ENCODE measurements at places on chromosomes 12 and 14.

DNA sequence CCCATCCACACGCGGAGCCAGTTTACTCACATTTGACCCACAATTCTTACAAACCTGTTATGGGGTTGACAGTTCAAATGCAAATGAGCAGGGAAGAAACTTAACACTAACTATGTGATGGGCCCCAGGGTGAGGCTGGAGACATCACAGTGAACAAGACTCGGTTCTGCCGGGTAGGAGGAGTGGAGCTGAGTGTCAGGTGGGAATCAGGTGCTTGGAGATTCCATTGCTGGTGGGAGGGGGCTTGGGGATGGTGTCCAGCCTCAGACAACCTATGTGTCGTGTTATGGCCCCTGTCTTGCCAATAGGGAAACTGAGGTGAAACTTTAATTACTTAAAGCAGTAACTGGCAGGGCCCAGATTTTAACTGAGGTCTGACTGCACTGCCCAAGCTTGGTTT lies 41.9 kb downstream of the BEGAIN start:
- DNase-seq = no peak

DNA sequence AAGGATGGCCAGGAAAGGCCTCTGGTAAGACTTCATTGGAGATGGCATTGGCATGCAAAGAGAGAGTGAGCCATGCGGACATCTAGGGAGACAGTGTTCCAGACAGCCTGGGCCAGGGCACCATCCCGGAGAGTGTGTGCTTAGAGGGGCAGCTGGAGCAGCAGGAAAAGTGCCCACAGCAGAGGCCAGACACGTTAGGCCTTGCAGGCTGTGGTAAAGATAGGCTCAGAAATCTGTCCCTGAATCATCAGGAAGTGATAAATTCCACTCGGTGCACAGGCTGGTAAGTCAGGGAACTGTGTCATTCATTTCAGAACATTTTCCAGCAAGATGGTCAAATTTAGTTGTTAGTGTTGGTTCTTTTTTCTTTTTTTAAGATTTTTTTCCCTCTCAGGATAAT lies 8.8 kb downstream of the GALNT16 start:
- no peak for DNase-seq

DNA sequence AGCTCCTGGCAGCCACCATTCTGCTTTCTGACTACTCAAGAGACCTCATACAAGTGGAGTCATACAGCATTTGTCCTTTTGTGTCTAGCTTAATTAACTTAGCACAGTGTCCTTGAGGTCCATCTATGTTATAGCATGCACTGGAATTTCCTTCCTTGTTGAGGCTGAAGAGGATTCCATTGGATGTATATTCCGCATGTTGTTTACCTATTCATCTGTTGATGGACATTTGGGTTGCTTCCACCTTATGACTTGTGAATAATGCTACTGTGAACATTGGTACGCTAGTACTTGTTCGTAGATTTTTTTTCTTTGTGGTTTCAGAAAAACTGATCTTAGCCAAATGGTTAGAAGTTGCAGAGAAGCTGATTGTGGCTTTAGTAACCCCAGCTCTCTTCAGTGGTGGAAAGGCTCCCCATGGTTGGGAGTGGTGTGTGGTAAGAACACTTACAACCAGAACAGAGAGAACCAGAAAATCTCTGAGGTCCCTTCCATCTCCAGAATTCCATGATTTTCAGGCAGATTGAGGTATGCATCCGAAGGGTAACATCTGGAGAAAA lies 118.4 kb downstream of the SAMD4A start:
- DNase-seq = no peak

DNA sequence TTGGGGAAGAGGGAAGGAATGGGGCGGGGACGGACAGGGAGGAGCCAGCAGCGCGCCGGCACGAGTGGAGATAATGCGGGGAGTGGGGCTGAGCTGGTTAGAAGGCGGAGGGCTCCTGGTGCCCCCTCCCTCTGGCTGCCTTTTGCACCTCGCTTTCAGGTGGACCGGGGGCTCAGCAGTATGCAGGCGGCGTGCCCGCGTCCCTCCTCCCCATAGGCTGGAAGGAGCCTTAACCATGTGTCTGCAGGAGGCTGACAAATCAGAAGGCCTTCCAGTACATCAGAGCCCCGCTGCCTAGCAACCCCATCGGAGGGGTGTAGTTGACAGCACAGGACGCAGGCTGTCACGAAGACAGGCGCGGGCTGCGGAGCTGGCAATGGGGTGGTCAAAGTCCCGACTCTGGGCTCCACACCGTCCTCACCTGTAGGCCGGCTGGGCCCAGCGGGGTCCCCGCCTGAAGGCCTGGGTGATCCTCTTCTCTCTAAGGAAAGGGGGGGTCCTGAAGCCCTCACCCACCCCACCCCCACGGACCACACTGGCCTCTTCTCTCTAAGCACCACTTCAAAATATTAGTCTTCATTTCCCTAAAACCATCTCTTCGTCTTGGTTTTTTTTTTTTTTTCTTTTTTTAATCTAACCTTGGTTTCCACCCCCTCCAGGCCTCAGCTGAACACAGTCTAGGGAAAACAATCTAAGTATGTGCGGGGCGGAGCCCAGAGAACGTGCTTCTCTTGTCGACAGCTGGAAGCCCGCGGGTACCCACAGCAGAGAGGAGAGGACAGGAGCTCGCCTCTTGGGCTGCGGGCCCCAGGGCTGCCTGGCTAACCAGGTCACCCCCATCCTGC lies 44.5 kb downstream of the KDM2B start:
- no peak for DNase-seq

- no peak for DNase-seq
Observed at GRCh38 chr12:113870890-113871289, 95.2 kb downstream of the RBM19 start.

DNA sequence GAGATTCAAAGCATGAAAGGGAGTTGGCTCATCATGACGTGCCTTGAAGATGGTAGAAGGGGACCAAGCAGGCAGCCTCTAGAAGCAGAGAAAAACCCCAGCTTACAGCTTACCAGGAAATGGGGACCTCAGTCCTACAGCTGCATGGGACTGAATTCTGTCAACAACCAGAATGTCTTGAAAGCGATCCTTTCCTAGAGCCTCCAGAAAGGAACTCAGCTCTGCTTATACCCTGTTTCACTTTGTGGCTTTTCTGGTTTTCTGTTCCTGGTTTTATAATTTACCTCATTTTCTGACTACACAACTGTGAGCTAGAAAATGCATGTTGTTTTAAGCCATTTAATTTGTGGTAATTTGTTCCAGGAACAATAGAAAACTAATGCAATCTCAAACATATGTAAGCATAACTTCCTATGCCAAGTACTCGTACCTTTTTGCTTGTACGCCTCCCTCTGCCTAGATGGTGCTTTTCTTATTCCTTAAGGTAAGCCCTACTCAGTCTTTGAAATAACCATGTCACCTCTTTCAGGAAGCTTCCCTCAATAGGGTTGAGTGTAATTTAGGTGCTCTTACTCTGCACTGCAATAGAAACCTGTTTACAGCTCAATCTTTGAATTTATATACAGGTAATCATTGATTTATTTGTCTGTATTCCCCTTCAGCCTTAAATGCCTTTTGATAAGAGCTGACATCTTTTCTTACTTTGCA lies 348.8 kb downstream of the TMEM117 start:
- DNase-seq = no peak

- no peak for DNase-seq
Observed at GRCh38 chr12:122080149-122081082, 1.9 kb downstream of the MLXIP start.

DNA sequence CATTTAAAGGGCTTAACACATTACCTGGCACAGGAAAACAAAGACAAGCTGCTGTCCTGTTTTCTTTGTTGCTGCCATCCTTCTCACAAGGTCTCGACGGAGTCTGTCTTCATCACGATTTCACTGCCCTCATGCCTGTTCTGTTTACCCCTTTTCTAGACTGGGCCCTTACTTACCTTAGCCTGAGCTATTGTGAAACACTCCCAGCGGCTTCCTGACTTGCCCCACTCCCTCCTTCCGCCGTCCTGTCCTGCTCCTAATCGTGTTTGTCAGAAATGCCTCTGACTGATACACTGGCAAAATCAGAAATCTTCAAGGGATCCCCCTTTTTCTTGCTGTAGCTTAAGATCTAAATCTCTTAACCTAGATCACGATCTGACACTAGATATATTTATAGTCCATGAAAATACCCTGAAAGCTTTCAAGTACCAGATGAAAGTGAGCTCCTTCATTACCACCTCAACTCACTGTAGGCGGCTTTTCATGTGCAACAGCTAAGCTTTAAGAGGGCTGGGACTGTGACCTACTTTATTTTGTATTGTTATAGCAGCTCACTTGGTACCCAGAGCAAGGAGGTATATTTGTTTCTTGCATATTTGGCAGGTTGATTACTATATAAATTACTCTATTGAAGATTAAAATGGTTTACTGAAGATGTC lies 32.1 kb downstream of the TECPR2 start:
- DNase-seq = no peak

- DNase-seq = no peak
Observed at GRCh38 chr12:79689477-79690141, 1.2 kb downstream of the PAWR start.

- DNase-seq = no peak
Observed at GRCh38 chr12:68137335-68137830, 22.2 kb downstream of the IFNG start.

DNA sequence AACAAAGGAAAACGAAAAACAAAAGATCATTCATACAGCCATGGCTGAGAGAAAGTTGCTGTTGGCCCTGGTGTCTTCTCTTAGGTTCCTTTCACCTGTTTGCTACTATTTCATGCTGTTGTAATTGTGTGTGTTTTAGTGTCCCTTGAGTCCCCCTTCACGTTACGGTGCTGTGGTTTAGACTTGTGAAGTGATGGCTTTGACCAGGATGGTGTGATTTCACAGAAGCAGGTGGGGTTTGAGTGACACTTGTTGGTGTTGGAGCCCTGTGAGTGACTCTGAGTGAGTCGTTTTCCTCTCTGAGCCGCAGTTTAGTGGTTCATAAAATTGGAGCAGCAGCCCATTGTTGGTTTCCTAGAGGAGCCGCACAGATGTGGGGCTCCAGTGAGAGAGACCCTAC lies 635.4 kb downstream of the VRK1 start:
- DNase-seq = no peak

GRCh38 chr14:66152302-66152701 lies 333.9 kb upstream of the CCDC196 start:
- DNase-seq = no peak

- DNase-seq = no peak
Observed at GRCh38 chr12:105349138-105349537, 18.6 kb downstream of the C12orf75 start.

DNA sequence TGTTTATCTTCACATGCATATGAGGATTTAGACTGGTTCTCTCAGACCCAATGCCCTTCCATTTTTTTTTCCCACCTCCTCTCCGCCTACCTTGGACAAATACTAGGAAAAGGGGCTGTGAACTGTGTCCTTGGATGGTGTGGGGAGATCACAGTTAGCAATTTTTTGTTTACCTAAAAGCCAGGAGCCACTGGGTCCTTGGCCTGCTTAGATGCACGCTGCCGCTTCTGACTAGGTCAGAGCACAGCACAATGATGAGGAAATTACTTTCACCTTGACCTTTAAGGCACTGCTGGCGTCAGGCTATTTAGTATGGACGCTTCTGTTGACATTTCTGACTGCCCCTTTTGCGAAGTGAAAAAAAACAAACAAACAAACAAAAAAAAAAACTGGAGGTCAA lies 1.9 kb downstream of the CCDC38 start:
- no peak for DNase-seq

GRCh38 chr14:50836515-50836914 lies 5.6 kb upstream of the NIN start:
- no peak for DNase-seq

- no peak for DNase-seq
Observed at GRCh38 chr14:65962952-65963351, 523.2 kb upstream of the CCDC196 start.

DNA sequence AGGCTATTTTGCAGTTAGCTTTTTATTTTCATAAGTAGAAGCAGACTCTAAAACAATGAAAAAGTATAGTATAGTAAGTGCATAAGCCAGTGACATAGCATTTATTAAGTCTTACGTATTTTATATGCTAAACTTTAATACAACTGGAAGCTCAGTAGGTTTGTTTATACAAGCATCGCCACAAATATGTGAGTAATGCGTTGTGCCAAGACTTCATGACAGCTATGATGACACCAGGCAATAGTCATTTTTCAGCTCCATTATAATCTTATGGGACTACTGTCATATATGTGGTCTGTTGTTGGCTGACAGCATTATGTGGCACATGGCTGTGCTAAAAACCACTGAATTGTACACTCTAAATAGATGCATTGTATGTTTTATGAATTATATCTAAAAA lies 40.3 kb downstream of the SLC38A2 start:
- DNase-seq = no peak

DNA sequence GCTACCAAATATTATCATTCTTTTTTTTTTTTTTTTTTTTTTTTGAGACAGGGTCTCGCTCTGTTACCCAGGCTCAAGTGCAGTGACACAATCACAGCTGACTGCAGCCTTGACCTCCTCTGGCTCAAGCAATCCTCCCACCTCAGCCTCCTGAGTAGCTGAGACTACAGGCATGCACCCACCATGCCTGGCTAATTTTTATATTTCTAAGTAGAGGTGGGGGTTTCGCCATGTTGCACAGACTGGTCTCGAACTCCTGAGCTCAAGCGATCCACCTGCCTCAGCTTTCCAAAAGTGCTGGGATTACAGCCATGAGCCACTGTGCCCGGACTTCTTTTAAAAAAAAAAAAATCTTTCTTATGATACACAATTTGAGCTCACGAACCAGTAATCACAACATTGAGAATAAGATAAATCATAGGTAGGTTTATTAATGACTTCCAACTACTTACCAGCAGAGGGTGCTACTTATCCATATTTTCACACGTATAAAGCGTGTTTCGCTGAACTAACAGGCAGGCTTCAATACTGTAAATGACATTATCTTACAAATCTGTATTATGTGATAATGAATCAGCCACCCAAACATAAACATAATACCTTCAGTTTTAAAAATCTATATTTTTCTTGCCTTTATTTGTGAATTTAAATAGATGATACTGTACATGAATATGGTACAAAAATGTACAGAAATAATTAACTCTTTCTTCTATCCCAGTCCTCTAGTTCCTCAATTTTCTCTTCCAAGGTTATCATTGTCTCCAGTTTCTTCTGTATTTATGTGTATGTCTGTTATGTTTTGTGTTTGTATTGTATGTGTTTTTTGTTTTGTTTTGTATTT lies 42.5 kb upstream of the BCAT1 start:
- DNase-seq = no peak

DNA sequence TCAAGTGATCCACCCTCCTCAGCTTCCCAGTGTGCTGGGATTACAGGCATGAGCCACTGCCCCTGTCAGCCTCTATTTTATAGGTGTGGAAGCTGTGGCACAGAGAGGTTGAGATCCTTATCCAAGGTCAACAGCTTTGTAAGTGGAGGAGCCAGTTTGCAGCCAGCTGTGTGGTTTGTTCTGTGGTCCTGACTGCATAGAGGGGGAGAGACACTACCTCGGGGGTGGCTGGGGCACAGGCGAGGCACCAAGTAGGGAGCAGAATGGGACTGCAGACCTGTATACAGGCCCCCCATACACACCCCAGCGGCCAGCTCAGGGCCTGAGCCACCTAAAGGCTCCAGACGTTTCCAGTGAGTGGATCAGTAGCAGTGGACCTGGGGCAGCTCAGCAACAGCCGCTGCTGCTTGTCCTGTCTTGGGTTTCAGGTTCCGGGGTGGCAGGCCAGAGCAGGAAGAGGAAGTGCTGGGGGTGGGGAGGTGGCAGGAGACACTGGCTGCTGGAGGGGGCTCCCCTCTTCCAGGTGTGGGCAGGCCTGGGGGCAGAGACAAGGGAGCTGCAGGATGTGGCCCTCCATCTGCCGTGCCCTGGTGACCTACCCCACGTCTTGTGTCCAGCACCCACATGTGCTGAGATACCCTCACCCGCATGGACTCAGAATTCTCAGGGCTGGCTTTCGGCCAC lies 11.0 kb downstream of the ORAI1 start:
- no peak for DNase-seq

All from stimulated activated CD8-positive, alpha-beta memory T cell treated with anti-CD3 and anti-CD28 coated beads, Interleukin-7, amount 100 ng/mL, for 1 hour (primary cell).